ENCODE measurements at places on chromosomes 2 and 18. TPM values are rescaled to one million over a fixed set of nuclear protein-coding genes. Genes with fewer than 3 reads are reported as not detected.

Gene MMADHC
- total RNA-seq = 248 TPM

Gene GCKR
- total RNA-seq = not detected

- DNase-seq = peak; percentile 51
Measured at GRCh38 chr2:25567406-25567805, 106.0 kb downstream of the DTNB start.

- DNase-seq = no peak
Measured at GRCh38 chr2:227390468-227391256, 2.9 kb upstream of the SCYGR1 start.

Gene PRSS56
- not detected for total RNA-seq

GRCh38 chr18:34929336-34929780, 111.9 kb upstream of the MAPRE2 start:
- DNase-seq = peak; percentile 90

GRCh38 chr2:75033516-75033915, 75.1 kb downstream of the POLE4 start:
- DNase-seq = no peak

DNA sequence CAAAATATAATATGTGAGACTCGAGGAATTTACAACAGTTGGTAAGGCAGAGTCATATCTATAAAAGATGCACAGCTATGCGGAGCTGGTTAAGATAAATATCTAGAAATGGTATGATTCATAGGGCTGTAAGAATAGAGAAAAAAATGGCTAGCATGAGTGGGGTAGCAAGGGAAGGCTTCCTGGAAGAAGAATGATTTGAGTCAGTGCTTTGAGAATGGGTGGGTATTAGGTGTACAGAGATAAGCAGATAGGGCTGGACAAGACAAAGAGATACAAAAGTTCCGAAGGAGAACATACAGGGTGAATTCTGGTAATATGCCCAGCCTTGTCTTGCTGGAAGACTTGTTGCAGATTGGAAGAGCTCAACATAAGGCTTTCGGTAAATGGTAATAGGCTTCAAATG, 291.5 kb upstream of the CCDC68 start:
- peak; percentile 73 for DNase-seq

- peak; percentile 93 for DNase-seq
Measured at GRCh38 chr2:223563462-223563861, 38.7 kb downstream of the SCG2 start.

DNA sequence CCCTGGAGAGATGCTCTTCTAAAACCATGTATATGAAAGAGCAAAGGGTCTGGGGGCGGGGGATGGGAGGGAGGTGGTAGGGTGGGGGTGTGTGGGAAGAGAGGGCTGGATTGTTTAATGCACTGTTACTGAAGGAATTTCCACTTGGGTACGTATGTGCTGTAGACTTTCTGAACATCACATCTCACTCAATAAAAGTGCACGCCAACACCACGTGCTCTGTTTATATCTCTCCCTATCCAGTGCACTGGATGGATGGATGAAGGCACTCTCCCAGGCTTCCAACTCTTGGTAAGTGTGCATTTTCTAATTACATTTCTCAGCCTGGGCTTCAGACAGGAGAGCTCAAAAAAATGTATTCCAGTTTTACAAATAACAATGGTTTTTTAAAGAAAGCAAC, 184.3 kb upstream of the SIX2 start:
- DNase-seq = no peak

GRCh38 chr18:23912356-23912755, 102.2 kb upstream of the TTC39C start:
- DNase-seq = peak; percentile 57

DNA sequence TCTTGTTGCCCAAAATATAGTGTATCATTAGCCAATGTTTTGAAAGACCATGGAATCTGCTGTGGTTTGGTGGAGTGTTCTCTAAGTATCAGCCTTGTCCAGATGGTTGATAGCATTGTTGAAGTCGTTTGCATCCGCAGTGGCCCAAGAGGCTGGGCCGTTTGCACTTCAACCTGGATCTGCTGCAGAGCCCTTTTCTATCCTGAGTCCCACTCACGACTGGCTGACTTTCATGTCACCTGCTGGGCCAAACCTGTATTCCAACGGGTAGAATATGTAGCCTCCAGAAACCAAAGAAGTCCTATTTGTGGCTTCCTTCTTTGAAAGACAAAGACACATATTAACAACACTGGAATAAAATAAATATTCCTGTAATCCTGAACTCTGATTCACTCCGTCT, 1154.1 kb downstream of the RPIA start:
- DNase-seq = no peak

GRCh38 chr2:52613064-52613463, 1154.5 kb upstream of the CHAC2 start:
- no peak for DNase-seq

- no peak for DNase-seq
Measured at GRCh38 chr2:94870440-94871225, 597 bp upstream of the TEKT4 start.

Gene AOX1
- total RNA-seq = 18.7 TPM

DNA sequence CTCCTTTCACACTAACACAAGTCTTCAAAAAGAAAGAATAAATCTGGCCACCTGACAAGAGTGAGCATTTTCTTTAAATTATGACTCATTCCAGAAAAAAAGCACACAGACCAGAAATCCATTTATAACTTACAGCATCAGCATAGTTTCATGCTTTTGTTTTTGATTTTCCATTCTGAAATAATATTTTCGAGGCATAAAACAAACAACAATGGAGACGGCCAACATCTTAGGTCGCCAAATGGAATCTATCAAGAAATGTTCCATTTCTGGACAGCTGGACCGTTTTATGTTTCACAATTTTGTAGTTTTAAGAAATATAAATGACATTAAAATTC, 165.4 kb upstream of the ZFP36L2 start:
- DNase-seq = peak; percentile 20

GRCh38 chr18:2655954-2656236, 369 bp downstream of the SMCHD1 start:
- peak; percentile 45 for DNase-seq

Gene TXNDC2
- total RNA-seq = 1.6 TPM

Gene GALR1
- total RNA-seq = not detected

DNA sequence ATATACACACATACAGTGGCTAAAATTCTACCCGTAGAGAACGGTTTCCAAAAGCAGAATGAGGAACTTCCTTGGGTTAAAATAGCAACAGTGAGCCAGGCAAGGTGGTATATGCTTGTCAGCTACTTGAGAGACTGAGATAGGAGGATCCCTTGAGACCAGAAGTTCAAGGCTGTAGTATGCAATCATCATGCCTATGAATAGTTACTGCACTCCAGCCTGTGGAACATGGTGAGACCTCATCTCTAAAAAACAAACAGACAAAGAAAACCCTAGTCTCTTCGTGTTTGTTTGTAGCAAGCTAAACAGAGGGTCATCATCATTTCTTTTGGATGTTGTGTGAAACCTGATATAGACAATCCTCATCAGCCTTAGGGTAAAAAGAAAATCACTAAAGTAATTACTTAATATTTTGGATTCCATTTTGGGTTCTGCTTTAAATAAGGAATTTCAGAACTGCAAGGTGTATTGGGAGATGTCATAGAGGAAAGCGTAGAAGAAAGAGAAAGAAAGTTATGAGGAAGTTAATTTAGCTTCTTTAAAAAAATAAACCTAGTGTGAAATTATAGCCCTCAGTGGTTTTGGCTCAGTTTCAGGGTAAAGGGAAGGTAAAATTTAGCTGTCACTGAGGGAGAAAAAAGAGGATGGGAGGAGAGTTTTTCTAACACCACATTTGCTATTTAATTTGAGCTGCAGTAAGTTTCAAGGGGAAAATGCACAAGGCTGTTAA, 46.5 kb downstream of the PLEK start:
- DNase-seq = no peak

Gene BMP10
- total RNA-seq = not detected

All from M059J (cell line).